ENCODE measurements at places on chromosomes 7 and 10.

GRCh38 chr10:100993986-100994708 lies 5.5 kb upstream of the LZTS2 start:
- no peak for DNase-seq

DNA sequence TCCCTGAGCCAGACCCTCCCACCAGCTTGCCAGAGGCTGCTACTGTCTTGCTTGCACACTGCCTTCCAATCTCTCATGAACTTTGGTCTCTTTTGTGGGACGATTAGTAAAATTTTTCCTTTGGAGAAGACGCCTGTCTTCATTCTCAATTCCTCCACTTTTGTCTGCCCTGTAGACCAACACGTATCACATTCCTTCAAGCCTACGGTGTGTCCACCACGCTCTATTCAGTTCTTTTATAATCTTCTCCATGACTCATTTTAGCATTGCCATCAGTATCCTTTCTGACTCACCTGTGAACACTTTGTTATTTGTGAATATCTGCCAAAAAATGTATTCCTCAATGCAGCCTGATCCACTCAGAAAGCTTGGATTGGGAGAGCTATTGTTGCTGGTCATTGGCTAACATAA lies 1.4 kb downstream of the GIMAP5 start:
- no peak for DNase-seq

DNA sequence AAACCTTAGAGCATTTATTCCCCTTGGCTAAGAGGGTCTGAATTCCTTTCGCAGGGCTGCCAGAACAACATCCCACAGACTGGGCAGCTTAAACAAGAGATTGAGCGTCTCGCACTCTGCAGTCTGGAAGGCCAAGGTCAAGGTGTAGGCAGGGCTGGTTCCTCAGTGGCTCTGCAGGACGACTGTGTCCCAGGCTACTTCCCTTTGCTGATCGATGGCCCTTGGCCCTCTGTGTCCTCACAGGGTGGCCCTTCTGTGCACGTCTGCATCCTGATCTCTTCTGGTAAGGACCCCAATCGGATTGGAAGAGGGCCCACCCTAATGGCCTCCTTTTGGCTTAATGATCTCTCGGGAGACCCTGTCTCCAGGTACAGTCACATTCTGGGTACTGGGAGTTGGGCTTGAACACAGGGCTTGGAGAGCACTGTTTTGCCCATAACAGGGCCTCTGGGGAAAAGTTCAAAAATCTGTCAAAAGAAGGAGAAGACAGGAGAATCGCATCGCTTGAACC lies 35.1 kb upstream of the DNAJB6 start:
- no peak for DNase-seq

DNA sequence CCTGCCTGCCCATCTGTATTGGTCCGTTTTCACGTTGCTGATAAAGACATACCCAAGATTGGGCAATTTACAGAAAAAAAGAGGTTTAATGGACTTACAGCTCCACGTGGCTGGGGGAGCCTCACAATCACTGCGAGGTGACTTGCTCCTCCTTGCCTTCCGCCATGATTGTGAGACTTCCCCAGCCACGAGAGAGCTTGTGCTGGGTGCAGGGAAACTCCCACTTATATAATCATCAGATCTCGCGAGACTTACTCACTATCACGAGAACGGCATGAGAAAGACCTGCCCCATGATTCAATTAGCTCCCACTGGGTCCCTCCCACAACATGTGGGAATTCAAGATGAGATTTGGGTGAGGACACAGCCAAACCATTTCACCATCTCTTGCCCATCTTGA lies 111.8 kb downstream of the MYL10 start:
- DNase-seq: no peak

DNA sequence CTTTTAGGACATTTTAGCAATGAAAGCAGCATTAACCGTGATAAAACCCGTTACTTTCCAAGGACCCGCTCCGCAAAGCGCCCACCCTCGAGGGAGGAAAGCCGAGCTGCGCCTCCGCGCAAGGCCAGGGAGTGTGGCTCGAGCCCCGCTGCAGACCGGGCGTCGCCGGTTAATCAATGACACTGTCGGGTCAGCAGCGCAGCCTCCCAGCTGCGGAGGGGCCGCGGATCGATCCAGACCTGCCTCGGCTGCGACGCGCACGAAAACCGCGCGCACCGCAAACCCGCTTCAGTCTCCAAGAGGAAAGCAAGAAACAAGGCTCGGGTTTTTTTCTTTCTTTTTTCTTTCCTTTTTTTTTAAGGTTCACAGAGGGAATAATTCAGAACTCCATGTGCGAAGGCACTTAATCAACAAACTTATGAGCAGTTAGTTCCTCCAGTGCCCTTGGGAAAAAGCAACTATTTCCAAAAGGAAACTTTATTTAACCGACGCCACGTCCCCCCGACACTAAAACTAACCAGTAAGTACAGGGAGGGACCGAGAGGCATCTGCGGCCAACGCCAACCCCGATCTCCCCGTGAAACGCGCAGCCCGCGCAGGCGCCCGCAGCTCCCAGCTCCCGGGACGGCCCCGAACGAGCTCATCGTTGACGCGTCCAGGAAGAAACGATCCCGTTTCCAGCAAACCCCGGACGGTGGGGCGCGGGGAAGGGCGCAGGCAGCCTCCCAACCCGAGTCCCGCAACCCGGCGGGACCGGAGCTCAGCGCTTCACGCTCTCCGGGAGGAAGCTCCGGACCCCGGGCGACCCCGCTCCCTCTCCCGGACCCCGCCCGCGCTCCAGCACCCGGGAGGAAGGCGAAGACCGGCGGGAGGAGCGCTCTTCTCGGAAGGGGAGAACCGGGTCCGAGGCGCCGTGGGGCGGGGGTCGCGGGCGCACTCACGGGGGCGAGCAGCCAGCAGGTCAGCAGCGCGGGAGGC lies 598 bp downstream of the VIPR2 start:
- DNase-seq: no peak

GRCh38 chr7:14170872-14171271 lies 181.4 kb upstream of the ETV1 start:
- no peak for DNase-seq

DNA sequence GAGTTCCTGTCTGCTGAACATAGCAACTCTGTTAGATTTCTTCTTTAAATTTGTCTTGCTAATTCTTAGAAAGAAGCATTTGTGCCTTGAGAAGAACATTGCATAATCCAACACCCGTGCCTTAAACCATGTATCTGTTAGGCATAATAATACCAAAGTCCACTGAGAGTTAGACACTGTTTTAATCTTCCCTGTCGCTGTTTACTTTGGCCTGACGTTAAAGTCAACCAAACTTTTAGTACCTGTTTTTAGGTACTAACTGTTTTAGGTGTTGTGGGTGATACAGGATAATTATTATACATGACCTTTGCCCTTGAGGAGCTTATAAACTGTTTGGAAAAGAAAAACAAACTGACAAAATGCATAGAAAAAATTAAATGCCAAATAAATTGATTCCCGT lies 43.6 kb downstream of the KLHDC10 start:
- DNase-seq: no peak

DNA sequence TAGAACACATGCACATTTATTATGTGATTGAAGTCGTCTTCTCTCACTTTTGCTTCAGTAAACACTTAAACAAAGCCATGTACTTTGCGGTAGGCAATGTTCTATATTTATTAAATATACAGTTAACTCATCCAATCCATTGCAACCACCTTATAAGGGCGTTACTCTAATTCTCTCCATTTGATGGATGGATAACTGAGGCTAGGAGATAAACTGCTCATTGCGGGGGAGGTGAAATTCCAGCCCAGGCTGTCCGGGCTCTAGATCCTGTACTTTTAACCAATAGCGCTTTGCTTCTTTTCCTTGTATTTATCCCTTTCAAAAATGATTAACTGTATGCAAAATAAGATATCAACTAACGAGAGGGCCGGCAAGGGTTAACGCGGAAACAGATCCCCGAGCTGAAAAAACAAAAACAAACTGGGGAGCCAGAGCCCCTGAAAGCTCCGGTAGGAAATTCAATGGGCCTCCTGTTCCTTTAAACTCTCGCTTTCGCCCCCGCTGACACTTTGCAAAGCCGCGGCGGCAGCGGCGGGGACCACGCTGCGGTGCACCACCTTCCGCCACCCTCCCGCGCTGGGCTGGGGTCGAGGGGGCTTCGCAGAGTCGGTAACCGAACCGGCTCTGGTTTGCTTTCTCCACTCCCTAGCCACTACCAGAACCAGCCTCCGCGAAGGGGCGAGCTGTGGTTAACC lies 1.0 kb upstream of the PLXDC2 start:
- DNase-seq: peak; percentile 68

DNA sequence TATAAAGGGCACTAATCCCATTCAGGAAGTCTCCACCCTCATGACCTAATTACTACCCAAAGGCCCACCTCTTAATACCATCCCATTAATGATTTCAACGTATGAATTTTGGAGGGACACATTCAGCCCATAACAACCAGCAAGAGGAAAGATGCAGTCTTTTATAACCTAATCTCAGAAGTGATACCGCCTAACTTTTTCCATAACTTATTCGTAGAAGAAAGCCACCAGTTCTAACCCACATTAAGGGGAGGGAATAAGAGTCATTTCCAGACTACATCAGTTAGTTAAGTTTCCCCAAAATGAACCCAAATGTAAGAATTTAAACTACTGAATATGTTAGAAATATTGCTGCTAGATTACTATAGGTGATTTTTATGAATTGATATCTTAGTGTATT lies 32.1 kb upstream of the LHFPL3 start:
- DNase-seq: no peak

- no peak for DNase-seq
Measured at GRCh38 chr7:25636871-25637283, 408.6 kb upstream of the NPVF start.

DNA sequence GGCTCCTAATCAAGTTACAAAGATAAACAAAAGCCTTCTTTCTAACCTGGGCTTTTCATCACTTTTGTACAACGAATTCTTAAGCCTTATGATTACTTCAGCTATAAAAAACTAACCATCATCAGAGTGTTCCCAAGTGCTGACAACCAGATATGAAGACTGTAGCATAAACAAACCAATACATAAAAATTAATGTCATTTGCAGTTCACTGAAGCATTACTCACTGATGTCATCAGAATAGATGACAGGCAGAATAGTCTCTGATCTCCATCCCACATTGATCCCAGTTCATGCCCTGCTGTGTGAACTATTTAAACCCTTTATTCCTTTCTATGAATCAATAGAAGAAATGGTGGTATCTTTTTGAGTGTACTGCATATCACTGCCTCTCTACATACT lies 84.4 kb downstream of the DNAJC1 start:
- no peak for DNase-seq

GRCh38 chr10:122557516-122557915 lies 3.0 kb upstream of the DMBT1 start:
- DNase-seq: no peak

DNA sequence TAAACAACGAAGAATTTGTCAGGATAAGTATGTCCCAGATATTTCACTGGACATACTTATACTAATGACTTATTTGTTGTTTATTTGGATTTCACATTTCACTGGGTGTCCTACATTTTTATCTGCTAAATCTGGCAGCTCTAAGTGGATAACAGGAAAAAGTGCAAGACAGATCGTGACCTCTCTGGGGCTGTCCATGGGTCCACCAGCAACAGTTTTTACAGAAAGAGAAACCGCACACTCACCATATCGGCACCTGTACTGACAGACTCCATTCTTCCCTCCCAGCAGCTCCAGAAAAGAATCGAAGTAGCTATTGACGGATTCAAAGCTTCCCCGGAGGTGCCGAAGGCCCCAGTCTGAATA lies 393 bp downstream of the PLA2G12B start:
- DNase-seq: no peak

DNA sequence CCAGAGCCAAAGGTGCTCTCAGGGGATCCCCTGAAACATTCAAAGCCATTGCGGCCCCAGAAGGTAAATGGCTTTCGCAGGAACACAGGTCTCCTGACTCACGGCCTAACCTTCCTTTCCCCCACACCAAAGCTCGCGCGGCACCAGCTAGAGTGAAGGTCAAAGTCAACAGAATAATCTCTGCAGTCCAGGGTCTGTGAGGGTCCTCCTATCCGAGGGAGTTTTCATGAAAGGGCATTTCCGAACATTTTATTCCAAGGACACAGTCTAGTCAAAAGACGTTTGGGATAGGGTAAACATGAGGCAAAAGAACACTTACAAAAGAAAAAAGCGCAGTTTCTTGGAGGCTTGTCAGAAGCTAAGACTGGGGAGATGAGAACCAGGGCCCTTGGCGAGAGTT lies 559 bp upstream of the STEAP2 start:
- peak; percentile 12 for DNase-seq

GRCh38 chr10:29517352-29517923 lies 117.3 kb downstream of the SVIL start:
- no peak for DNase-seq

- DNase-seq: no peak
Measured at GRCh38 chr7:151853896-151854719, 22.8 kb downstream of the PRKAG2 start.

DNA sequence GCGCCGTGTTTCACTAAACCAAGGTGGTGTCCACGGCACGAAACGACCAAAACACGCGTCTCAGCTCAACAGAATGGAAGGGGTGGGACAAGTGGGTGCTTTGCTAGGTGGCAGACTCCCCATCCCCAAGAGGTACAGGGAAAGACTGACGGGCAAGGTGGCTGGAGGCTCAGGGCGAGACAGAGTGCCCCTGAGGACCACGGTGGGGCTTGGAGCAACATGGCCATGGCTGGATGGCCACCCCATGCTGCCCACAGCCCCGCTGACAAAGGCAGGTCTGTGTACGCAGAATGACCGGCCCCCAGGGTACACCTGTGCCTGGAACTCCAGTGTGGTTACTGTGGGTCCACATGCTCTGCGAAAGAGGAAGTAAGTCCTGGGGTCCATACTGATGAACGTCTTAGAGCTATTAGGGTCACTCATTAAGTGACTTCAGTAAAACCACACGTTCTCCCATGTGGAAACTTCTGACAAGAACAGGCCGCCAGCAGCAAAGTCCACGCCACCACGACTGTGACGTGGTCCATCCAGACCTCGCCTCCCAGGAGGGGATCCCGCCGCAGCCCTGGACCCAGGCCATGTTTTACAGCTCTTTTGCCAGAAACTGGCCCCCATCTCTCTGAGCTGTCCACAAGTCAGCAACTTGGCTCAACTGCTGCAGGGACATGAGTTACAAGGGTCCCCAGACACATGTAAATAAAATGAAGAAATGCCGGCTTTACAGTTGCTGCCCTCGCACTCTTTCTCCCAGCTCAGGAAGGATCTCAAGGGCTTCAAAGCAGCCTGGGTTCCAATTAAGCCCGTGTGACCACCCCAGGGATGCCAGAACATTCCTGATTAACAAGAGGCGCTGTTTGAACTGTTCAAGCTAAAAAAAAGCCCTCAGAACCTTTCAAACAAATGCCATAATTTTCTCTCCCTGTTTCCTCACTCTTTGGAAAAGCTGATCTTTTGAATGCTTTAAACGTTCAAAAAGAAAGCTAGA lies 66.8 kb downstream of the MAD1L1 start:
- peak; percentile 50 for DNase-seq

DNA sequence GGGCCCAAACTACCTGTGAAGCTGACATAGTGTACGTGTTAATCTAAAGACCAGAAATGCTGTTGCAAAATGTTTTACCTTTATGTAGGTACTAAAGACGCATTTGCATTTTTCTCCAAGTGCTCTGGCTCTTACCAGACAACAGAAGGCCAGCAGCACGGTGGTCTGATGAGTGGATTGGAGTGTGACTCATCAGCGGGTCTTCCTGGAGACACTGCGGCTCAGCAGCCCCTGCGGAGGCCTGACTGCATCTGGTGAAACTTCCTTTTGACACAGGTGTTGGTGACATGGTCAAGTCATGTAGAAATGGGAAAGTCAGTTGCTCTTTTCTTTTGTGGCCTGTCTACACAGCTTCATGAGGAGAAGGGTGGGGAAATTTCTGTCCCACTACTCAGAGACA lies 723.6 kb downstream of the INHBA start:
- no peak for DNase-seq

Measured in renal pelvis (tissue), 12 donors.